Fibroblast of skin of left biceps (primary cell): ENCODE measurements at places on chromosomes 3 and 15.

DNA sequence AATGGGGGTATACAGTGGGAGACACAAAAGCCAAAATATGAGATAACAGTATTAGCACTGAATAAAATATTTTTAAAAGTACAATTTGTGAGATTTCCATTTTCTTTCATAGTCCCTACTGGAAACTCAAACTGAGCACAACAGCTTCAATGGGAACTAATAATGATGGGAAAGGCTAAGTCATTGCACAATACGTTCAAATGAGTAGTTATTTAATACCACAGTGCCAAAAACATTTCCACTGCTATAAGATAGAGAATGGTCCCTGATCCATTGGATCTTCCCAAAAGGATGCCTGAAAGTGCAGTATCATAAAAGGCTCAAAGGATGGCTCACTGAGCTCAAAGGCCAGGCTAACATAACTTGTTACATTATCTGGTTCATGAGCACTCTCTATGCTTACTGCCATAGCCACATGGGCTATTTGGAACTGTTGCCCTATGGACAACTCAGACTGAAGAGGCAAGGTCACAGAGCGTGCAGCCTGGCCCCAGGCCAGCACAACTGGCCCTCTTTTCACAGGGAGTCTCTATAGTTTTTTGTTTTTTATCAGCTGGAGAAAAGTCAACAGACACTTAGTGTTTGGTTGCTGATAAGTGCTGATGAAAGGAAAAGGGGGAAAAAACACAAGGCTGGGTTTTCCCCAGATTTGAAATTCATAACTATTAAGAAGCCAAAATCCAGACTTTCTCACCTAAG, 54.1 kb upstream of the PPIB start:
- DNase-seq = no peak

- no peak for DNase-seq
Observed at GRCh38 chr15:68389041-68389930, 42.7 kb downstream of the ITGA11 start.

DNA sequence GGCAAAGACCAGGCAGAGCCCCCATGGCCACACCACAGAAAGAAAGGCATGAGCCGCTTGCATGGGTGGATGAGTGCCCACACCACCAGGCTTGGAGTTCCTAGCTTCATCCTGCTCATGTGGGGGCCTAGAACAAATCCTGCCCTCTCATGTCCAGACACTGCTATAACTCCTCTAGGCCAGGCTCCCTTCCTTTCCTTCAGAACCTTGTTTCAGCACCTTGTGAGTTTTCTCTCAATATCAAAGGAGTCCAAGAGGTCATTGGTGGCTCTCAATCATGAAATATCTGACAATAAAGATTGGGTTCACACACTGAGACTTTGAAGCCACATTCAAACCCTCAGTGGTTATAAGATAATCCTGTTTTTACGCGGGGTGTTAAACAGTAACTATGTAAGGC, 12.7 kb downstream of the SLC6A20 start:
- DNase-seq = no peak

DNA sequence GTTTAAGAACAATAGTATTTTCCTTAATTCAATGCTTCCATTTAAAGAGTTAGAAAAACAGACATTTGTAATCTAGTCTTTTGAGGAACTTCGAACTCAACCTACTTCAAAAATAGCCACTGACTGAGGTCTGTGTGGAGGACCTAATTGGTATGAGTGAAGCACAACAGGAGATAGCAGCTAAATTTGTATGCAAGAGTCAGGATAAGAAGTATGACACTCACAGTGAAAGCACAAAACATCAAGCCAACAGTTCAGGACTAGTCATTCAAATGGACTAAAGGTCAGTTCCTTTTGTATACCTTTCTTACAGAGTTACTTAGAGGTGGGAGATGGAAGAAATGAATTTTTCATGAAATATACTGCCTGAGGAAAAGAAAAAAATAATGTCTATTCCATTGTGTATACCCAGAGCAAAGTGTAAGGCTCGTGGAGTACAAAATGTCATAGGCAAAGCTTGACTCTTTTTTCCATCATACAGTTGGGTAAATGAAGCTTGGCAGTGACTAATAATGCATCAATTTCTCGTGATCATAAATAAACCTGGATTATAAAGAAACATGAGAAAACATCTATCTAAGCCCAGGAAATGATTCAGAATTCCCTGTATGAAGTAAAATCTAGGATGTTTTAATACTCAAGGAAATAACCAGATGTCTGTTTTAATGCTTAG, 1005.2 kb upstream of the CADM2 start:
- DNase-seq = no peak

DNA sequence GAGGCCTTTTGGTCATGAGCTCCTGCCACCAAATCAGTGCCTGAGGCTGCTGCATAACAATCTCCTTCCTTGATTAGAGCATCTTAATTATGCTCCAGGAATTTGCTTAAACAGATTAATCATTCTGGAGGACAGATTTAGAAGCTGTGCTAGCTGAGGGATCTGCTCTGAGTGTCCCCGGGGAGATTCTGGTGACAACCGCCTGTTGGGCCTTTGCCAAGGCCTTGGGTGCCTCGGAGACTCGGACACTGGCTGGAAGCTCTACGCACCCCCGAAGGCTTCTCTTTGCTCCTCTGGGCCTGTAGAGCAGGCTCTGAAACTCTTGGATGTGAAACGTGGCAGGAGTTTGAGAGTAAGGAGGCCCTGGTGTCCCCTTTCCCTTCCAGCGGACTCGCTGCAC, 264.1 kb downstream of the CD47 start:
- no peak for DNase-seq

- DNase-seq = no peak
Observed at GRCh38 chr3:15769256-15769915, 28.4 kb downstream of the ANKRD28 start.

DNA sequence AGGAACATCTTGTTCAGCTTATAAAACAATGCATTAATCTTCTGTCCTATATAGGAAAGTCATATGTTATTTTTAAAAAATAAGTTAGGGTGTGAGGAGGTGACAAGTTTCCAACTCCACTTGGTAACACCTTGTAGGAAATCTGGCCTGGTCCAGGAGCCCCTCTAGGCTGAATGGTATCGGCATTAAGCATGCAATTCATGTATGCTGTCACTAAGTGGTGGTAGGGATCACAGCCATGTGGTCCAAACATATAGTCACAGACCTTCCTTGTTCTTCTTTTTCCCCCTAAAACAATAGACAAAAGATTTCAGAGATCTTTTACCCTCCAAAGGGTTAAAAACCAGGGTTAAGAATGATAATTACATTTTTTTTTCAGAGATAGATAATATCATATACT, 4.2 kb upstream of the APBA2 start:
- DNase-seq = no peak

GRCh38 chr3:19384868-19385267, 236.6 kb downstream of the KCNH8 start:
- DNase-seq = no peak

GRCh38 chr3:164194842-164195241, 883.5 kb downstream of the SI start:
- no peak for DNase-seq

DNA sequence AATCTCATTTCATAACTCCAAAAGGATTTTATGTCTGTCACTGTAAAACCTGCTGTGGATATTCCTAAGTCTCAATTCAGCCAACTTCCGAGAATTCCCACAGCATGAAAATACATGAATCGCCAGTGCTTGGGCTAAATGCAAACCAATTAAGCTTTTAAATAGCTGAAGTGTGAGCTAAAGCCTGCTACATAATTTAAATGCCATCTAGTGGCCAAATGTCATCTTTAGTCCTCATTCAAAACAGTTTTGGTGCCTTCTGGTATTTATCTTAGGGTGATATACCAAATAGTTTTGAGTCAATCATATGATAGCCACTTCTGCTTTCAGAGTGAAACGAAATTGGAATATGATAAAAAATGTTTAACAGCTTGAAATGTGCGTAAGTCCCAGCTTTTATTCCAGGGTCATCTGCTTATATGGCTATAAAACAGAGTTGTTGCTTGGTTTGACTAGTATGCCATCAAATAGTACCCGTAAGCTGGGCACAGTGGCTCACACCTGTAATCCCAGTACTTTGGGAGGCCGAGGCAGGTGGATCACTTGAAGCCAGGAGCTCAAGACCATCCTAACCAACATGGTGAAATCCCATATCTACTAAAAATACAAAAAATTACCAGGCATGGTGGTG, 41.8 kb upstream of the CCNL1 start:
- peak; percentile 27 for DNase-seq

- DNase-seq = no peak
Observed at GRCh38 chr3:171374260-171374659, 85.9 kb downstream of the TNIK start.
